ENCODE measurements at places on chromosomes 7 and 10.

DNA sequence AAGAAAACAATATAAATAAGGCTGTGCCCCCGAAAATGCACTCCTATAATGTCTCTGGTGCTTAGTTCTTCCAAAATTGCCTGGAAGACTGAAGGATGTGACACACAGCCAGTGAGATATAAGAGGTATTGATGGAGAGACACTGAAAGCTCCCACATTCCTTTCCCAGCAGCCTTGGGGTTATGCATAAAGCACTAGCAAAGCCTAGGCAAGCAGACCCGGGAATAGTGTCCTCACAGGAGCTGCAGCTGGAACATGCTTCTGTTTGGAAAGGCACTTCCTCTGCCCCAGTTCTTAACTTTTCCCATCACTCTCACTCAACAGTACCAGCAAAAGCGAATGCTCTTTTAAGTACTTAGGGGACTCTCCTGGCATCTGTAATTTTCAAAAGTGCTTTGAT is 178.0 kb downstream of the AMPH start:
- DNase-seq, result no peak

GRCh38 chr7:26437003-26437532 is 145.4 kb downstream of the SNX10 start:
- no peak for DNase-seq

- peak; percentile 53 for DNase-seq
Measured at GRCh38 chr7:12436896-12437535, 33.4 kb upstream of the VWDE start.

DNA sequence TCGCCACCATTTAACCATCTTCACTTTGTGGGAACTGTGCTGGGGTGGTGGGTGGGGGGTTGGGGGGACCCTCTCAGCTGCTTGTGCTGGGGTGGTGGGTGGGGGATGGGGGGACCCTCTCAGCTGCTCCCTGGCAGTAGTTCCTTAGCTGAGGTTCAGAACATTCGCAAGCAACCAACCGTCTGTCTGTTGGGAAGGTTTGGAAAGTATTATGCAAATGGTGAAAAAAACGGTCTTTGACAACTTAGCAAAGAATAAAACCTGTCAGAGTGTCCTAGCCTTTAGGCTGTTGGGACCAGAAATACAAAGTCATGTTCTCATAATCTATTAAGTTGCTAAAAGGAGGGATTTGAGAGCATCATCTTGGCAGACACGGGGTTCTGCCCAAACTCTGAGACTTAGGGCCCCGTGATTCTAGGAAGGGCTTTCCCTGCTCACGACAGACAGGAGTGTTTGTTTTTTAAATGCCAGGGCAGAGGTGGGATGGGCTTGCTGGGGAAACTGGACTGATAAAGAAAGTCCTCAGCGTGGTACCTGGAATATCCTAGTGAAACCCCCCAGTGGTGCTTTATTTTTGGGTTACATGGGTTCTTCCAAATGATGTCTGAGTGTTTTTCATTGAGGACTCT is 14.1 kb upstream of the SRGN start:
- no peak for DNase-seq

- no peak for DNase-seq
Measured at GRCh38 chr7:133050200-133050995, 31.5 kb downstream of the CHCHD3 start.

- DNase-seq, result no peak
Measured at GRCh38 chr7:103630318-103630717, 184.3 kb upstream of the SLC26A5 start.

GRCh38 chr7:32020551-32021159 is 49.6 kb downstream of the PDE1C start:
- no peak for DNase-seq

- no peak for DNase-seq
Measured at GRCh38 chr7:41472427-41473125, 230.3 kb downstream of the INHBA start.

DNA sequence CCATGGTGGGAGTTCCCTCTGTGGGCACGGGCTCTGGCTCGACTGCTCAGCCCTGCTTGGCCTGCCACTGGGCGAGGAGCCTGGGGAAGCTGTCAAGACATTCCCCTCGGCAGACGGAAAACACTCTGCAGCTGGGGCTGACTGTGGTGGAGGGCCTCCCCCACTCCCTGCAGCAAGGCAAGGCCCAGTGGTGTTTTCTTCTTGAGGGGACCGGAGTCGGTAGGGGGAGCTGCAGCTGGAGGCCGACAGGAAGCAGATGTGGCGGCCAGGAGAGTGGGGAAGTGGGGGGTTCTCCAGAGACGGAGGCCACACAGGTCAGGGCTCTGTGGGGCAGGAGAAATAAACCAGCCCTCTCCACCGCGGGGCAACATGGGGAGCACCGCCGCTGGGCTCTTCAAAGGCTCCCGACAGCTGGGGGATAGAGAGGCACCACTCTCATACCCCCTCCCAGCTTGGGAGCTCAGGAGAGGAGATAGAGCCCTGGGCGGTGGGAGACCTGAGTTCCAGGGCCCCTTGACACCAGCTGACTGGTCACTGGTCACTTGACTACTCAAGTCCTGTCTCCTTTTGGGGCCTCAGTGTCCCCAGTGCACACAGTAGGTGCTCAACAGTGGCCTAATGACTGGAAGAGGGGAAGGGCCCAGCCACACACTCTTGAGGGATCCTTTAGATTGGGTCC is 43.4 kb downstream of the PPIF start:
- DNase-seq, result peak; percentile 93

- no peak for DNase-seq
Measured at GRCh38 chr7:124959676-124960075, 30.1 kb upstream of the POT1 start.

GRCh38 chr7:142383841-142384492 is 126.1 kb upstream of the PRSS58 start:
- DNase-seq, result peak; percentile 78

DNA sequence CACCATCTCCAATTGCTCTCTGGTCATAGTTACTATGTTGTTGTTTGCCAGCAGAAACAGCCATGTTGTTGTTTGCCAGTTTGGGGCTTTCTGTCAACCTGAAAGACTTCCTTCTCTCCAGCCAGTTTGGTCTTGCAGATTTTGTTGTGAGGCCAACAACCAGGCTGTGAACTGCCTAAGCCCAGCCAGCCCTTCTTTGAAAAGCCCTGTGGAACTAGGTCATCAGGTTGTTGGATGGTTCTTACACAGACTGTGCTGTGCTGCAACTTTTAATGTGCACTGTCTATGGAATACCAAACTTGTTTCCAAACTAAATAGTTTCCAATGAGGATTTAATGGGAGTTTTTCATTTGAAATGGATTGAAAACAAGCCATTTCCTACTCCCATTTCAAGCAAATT is 592.7 kb upstream of the GALNT17 start:
- DNase-seq, result no peak

- no peak for DNase-seq
Measured at GRCh38 chr7:47478017-47478344, 103.9 kb downstream of the TNS3 start.

DNA sequence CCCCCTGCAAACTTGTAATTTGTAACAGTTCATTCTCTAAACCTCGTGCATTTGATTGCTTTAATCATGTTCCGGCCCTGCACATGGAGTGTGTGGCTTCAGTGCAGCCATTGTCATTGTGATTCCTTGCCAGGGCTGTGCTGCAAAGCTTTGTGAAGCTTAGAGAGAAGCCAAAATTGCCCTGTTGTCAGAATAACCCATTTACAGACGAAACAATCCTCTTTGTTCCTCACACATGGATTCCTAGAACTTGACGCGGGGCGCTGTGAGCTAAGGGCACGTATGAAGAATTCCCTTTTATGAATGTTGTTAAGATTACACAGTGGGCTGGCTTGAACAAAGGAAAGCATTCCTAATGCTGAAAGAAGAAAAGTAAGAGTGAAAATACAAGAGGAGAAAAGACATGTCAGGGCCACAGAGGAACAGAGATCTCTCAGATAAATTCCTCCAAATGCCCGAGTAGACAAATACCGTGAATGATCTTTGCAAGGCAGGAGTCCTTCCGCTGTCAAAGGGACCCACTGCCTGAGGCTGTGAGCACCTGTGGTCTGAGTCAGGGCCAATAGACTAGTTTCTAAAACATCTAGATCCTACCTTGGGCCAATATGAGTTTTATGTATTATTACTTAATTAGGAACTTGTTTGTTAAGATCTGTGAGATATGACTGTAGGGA is 205.4 kb upstream of the C7orf33 start:
- no peak for DNase-seq

DNA sequence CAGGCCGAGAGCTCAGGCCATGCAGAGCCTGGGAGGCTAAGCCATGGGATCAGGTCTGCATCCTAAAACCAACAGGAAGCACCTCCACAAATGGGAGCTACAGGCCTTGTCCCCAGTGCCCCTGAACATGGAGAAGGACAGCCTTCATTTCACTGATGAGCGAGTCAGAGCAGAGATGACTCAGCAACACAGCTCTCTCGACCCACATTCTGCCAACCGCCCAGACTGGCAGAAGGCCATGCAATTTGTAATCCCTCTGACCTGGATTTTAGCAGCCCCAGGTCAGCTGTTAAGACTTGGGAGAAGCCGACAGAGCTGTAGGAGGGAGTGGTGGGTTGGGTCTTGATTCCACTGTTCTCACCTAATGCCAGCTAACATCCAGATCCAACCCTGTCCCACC is 25.5 kb downstream of the VOPP1 start:
- no peak for DNase-seq

- peak; percentile 86 for DNase-seq
Measured at GRCh38 chr10:30534465-30535144, 94.9 kb downstream of the LYZL2 start.

DNA sequence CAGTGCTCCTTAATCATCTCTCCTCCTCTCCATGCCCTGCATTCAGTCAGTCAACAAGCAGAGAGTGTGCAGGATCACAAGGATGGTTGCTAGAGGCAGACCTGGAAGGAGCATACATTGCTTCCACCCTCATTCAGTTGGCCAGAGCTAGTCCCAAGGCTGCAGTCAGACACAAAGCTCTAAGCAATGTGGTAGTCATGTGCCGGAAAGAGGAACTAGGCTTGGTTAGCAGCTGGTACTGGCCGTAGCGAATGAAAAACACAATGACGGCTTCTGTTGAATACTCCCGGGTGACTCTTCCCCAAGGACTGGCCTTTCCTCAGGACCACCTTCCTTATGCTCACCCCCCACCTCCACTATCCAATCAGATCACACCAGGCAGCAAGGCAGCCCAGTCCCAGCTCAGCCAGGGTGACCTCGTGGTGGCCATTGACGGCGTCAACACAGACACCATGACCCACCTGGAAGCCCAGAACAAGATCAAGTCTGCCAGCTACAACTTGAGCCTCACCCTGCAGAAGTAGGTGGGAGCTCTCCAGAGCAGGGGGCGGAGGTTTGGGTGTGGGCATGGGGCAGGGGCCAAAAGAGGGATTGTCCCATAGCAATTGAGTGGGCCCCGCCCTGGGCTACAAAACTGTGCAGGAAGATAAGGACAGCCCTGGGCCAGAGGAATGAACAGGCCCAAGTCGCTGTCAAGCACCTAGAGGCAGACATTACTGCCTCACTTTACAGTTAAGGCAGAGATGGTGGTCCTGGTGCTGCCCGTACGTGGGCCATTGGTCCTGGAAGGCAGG is 10.9 kb downstream of the LDB3 start:
- peak; percentile 66 for DNase-seq

DNA sequence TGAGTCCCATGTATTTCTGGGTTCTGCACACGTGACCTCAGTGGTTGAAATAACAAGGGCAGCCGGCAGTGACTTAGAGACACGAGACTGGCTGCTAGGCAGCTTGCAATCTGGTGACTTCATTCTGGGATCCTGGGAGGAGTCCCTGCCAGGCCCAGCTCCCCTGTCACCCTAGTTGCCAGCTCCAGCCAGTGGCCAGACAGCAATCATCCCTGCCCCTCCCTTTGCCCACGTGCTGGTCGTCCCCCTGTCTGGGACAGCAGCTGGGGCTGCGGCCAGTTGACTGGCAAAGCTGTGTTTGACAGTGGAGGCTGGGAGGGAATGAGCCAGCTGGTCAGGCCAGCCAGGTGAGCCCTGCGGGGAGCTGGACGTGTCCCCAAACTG is 30.0 kb downstream of the ADGRA1 start:
- no peak for DNase-seq

GRCh38 chr10:84525120-84525806 is 196.9 kb downstream of the CCSER2 start:
- DNase-seq, result no peak

Data from Kasumi-1 (cell line).